Naive thymus-derived CD8-positive, alpha-beta T cell (primary cell): ENCODE measurements at places on chromosomes 12 and 14. TPM values are rescaled to one million over a fixed set of nuclear protein-coding genes. Genes with fewer than 3 reads are reported as not detected.

- DNase-seq, result no peak
These were observed 35.8 kb downstream of the ATP2A2 start for GRCh38 chr12:110316861-110317260.

- no peak for DNase-seq
These were observed 148.1 kb upstream of the LRIG3 start for GRCh38 chr12:59068436-59068835.

GRCh38 chr14:30957813-30958370 lies 67.6 kb upstream of the AP4S1 start:
- DNase-seq, result no peak

DNA sequence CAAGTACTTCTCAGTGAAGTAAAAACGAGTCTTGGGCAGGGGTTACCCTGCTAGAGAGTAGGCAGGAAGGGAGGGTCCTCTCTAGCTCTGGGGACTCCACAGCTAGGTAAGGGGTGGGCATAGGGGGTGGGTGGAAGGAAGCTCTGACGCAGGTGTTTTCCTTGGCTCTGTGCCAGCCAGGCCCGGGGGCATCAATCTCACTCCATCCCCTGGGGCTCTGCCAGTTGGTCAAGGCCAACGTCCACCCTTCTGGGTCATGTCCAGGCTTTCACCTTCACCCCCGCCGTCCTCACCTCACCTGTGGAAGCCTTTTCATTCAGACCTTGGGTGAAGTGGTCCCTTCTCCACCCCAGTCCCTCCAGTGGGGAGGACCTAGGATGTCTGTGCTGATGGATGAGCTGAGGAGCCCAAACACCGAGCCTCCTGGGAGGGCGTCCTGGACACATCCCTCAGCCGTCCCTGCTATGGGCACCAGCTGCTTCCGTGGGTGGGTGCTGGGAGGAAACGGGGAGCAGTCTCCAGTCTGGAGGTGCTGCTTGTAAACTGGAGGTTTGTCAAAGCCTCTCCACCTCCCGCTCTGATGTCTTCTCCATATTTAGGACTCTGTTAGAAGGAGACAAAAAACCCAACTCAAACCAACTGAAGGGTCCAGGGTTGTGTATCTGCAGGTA lies 71.5 kb upstream of the SFSWAP start:
- peak; percentile 7 for DNase-seq

DNA sequence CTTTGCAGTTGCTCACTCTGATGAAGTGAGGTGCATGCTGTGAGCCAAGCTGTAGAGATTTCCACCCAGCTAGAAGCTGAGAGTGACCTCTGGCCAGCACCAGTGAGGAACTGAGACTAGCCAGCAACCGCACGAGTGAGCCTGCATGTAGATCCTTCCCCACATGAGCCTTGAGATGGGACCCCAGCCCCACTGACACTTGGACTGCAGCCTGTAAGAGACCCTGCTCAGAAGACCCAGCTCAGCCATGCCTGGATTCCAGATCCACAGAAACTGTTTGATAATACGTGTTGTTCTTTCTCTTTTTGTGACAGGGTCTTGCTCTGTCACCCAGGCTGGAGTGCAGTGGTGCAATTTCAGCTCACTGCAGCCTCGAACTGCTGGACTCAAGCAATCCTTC lies 229.2 kb downstream of the GLT1D1 start:
- no peak for DNase-seq

- no peak for DNase-seq
These were observed 33.7 kb downstream of the VWF start for GRCh38 chr12:6090803-6091202.

DNA sequence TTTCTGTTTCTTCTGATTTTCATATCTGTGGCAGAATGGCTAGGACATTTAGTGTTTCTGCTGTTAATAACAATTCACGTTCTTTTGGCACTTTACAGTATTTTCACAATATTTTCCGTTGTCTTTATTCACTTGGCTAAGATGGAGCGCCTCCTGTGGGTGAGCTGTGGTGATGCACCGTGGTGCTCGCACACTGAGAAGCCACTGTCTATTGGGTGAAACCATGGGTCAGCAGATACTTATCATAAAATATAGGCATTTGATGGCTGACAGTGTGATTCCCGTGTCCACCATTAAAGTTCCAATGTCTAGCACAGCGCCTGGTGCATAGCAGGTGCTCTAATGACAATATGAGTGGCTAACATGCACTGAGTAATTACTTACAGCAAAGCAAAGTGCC lies 141.8 kb downstream of the VRK1 start:
- no peak for DNase-seq

GRCh38 chr12:96434107-96434506 lies 33.9 kb upstream of the CDK17 start:
- peak; percentile 91 for DNase-seq

DNA sequence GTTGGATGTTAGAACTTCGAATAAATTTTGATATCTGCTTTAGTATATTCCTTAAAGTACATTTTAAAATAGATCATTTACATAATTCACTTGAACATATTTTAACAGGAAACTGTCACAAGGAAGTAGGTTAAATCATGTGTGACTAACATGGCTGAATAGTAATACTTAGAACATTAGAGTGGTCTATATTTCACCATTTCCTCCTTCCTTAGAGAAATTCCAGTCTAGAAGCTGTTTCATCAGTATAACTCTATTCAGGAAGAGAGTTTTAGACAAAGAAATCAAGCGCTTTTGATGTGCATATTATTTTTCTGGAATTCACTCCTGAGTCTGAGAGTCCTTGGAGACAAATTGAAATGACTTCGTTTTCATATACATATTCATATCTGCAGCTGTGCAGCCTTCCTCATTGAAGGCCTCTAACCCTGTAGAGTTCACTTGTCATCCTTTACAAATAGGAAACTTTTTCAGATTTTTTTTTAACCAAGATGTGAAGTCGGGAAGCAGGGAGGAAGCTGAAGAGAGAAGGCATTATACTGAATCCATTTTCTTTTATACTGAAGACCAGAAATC lies 28.4 kb downstream of the IRAK3 start:
- no peak for DNase-seq

DNA sequence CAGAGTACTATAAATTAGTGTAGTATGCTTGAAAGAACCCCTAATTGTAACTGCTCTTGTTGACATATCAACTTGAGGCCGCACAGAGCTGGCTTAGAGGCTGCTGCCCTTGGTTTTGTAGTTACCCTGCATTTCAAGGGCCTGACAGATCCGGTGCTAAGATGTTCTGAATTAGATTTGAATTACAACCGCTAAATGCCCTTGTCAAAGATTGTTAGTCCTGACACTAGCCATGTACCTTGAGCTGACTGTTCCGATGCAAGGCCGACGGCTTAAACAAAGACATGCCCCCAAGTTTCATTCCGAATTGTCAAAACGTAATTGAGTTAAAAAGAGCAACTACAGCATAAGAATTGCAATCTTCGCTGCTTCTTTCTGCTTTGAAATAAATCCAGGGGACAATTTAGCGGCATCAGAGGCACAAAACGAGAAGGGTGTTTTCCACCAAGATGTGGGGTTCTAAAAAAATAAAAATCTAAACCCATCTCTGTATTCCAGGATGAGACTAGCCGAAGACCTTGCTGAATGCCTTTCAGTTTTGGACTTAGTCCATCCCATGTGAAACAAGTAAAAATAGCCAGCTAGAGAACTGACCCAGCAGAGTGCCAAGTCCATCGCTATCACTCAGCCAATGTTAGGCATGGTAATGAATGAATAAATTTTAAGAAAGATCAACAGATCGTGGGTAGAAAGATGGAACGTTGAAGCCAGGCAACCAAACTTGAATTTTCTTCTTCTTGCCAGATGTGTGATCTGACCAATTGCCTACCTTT lies 148.7 kb downstream of the DICER1 start:
- DNase-seq, result no peak

DNA sequence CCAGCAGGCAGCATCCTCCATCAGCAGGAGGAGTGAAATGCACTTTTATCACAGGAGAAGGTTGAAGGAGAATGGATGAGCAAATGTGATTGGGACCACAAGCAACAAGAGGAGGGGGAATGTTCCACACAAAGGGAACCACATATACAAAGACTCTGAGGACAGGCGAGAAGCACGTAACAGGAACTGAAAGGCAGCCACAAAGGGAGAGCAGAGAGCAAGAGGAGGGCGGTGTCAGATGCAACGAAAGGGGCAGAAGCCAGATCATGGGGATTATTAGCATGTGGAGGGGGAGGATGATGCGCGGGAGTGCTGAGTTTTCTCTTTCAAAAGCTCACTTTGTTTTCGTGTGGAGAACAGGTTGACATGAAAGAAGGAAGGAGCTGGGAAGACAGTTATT lies 241.1 kb downstream of the SPTSSA start:
- DNase-seq, result no peak

DNA sequence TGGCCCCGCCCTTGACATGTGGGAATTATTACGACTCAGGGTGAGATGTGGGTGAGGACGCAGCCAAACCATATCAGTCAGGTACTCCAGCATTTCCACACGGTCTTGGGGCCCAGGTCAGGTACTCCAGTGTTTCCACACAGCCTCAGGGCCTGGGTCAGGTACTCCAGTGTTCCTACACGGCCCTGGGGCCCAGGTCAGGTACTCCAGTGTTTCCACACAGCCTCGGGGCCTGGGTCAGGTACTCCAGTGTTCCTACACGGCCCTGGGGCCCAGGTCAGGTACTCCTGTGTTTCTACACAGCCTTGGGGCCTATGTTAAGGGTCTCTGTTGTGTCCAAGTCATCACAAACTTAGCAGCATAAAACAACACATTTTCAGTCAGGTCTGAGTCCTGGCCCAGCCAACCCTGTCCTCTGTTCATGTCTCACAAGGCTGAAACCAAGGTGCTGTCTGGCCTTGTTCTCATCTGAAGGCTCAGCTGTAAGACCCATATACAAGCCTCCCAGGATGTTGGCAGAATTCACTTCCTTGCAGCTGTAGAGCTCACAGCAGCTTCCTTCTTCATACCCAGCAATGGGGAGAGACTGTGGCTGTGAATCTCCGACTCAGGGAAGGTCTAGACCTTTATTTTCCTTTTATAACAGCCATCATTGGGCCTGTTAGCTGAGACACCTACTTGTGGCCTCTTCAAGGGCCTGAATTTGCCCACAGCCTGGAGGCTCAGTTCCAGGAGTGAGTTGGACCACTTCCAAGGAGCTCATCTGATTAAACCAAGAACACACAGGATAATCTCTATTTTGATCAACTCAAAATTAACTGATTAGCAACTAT lies 107.6 kb upstream of the SFSWAP start:
- no peak for DNase-seq

Gene GRIN2B
- polyA plus RNA-seq, result not detected

Gene MANSC4
- not detected for polyA plus RNA-seq

Gene SYCP3
- polyA plus RNA-seq, result 0.07 TPM

Gene PARPBP
- polyA plus RNA-seq, result 1.2 TPM

Gene PAPLN
- polyA plus RNA-seq, result 0.37 TPM

Gene KLRC1
- polyA plus RNA-seq, result 1.1 TPM

Gene ALDH6A1
- polyA plus RNA-seq, result 23.1 TPM

Gene WSCD2
- not detected for polyA plus RNA-seq

Gene EID3
- polyA plus RNA-seq, result 13.5 TPM
